ENCODE measurements at places on chromosomes 2 and 18.

DNA sequence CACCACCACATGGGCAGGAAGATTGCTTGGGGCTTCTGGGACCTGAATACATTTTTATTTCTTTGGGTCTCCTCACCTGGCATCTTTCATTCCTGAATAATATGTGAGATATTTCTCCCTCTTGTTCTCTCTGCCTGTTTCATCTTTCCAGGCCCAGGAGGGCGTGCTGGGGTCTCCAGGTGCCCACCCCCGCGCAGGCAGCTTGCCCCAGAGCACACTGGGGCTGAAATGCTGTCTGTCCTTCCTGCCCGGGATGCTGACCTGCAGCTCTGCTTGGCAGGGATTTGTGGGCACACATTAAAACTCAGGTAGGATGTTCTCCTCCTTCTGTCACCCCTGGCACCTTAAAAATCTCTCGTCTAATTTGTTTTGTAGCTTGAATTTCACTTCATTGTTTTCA is 39.7 kb upstream of the TEX51 start:
- peak; percentile 43 for DNase-seq

- DNase-seq: no peak
Observed at GRCh38 chr2:145260081-145260480, 740.2 kb upstream of the ZEB2 start.

DNA sequence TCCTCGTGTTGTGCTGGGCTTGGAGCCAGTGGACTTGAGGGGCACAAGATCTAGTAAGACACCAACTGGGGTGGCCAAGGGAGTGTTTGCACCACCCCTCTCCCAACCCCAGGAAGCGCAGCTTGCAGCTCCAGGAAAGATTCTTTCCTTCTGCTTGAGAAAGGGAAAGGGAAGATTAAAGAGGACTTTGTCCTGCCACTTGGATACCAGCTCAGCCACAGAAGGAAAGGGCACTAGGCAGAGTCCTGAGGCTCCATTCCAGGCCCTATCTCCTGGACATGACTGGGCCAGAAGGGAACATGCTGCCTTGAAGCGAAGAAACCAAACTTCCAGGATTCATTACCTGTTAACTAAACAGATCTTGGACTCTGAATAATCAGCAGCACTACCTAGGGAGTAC is 44.9 kb upstream of the UGP2 start:
- no peak for DNase-seq

DNA sequence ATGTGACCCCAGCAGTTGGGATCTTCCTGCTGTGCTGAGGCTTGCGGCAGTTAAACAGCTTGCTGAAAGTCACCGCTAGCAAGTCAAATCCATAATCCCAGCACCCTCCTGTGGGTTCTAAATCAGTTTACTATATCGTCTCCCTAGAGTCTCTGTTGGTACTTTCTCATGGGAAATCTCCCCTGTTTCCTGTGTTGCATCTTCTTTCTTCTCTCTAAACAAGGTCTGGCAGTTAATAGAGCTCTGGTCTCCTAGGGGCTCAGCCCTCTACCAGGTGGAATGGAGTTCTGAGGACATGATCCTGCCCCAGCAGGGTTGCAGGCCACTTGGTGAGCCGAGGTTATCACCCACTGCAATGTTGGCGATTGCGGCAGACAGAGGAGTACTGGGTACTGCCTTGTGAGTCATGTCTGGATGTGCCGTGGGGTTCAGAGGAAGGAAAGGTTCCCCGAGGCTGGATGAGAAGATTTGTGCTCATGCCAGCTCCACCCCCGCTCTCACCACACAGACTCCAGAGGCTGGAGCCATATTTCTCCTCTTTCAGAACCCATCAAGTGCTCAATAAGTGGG is 59.4 kb upstream of the SIX2 start:
- DNase-seq: no peak

DNA sequence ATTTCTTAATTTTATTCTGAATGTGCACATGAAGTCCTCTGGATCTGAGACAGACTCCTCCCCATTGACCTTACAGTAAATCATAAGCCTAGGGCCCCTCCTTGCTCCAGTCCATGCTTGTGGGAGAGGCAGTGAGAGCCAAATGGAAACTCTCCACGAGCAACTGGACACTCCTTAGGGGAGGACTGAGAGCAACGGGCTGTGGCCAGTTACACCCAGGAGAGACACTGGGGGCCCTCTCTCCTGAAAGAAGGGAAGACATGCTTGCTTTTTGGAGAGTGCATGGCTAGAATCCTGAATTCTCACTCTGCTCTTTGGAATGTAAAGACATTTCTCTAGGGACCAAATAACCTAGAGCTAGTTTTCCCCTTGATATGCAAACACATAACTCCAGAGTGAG is 49.0 kb upstream of the BIN1 start:
- DNase-seq: no peak

DNA sequence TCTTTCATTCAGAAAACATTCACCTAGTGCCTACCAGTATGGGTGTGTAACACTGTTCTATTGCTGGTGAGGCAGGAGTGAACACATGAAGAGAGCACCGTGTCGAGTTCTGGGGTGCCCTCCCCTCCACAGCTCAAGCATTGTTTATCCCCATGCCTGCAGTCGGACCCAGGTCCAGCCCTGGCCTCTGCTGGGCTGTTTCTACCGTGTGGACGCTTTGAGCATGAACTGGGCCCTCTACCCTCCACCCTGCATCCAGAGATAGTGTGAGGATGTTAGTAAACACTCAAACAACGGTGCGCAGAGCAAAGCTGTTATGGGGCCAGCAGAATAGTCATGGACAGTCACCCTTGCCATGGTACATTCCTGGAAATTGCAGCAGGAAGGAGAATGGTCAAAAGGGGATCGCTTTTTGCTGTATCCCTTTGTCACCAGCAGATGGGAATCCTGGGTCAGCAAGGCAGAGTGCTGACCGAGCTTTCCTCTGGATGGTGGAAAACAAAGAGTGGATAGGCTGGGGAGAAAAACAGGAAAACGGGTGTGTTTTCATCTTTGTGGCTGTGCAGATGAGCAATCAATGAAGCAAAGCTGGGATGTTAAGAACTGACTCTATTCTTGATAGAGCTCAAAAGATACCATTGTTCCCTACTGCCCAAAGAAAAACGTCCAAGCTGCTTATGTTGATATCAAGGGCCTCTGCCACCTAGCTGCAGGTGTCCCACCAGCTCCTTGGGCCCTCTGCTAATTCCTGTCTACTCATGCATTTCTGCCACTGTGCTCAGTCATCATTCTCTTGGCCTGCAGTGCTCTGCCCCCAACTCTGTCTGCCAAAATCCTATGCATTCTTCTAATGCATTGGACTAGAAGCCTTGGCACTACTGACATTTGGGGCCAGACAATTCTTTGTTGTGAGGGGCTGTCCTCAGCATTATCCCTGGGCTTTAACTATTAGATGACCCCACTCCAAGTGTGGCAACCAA is 38.7 kb downstream of the REEP1 start:
- no peak for DNase-seq

DNA sequence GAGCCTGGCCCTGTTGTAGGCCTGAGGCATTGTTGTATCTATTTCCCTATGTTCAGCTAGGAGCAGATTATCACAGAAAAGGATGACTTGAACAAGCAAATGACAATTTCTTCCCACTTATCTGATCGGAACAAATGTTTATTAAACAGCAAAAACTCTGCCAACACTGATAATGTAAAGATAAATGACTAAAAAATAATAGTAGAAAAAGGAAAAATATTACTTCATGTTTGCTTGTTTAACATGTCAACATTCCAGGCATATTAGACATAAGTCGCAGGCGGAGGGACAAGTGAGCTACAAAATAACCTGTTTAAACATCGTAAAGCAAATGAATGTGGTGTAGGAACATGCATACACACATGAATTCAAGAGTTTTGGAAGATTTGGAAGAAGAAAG is 257.9 kb downstream of the TMX3 start:
- no peak for DNase-seq

GRCh38 chr2:100909534-100910081 is 89.7 kb downstream of the NPAS2 start:
- no peak for DNase-seq

DNA sequence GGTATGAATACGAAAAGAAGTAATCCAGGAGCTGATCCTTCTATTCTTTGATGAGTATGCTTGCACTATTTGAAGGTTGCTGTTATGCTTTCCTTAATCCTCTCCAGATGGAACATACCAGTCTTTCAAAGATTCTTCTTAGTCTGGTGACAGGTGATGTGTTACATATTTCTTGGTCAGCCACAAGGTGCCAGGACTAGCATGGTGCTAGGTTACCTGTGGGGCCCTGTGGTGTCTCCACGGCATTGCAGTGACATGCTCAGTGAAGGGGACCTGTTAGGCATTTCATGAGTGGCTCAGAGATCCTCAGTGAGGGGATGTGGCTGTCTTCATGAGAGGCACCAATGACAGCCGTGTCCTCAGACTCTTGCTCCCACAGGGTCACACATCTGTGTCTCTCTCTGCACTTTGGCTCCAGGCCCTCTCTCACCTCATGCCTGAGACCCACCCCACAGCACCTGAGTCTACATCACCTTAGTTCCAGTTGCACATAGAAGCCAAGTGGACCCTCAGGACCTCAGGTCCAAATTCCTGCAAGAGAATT is 13.1 kb upstream of the RAB31 start:
- no peak for DNase-seq

DNA sequence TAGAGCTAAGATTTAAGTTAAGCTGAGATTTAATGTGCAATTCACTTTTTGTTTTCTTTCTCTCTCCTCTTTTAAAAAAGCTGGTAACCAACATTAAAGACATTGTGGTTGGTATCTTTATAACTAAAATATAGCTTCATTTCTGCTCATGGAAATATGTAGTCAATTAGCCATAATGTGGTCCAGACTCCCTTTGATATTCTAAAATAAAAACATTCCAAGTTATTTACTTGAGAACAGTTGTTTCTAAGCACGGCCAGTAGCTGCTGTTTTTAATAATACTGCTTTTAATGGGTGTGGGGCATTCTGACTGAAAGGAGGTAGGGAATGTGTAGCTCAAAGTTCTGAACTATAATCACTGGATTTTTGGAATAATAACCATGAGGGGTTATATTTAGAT is 183.3 kb upstream of the FBXO11 start:
- no peak for DNase-seq

GRCh38 chr18:45894818-45895217 is 69.3 kb downstream of the SIGLEC15 start:
- DNase-seq: no peak

- DNase-seq: no peak
Observed at GRCh38 chr2:235829726-235830125, 335.9 kb downstream of the AGAP1 start.

- DNase-seq: no peak
Observed at GRCh38 chr2:64212346-64212745, 68.1 kb upstream of the PELI1 start.

- DNase-seq: no peak
Observed at GRCh38 chr2:217106650-217107014, 246.8 kb upstream of the TNP1 start.

GRCh38 chr2:238169708-238170251 is 11.0 kb downstream of the ERFE start:
- peak; percentile 81 for DNase-seq

DNA sequence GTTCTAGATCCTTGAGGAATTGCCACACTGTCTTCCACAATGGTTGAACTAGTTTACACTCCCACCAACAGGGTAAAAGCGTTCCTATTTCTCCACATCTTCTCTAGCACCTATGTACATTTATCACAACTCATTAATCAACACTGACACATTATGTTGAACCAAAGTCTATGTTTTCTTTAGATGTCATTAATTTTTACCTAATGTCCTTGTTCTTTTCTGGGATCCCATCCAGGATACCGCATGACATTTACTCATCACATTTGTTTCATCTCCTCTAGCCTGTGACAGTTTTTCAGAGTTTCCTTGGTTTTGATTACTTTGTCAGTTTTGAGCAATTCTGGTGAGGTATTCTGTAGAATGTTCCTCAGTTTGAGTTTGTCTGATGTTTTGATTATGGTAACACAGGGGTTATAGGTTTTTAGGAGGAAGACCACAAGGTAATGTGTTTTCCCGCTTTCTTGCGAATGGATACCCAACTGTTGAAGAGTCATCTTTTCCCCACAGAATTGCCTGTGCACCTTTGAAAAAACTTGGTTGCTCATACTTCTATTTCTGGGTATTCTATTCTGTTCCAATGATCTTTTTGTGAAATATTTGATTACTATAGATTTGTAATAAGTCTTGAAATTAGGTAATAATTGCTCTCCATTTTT is 3.0 kb upstream of the UGT1A9 start:
- no peak for DNase-seq

GRCh38 chr18:37559194-37559593 is 6.4 kb downstream of the CELF4 start:
- no peak for DNase-seq

GRCh38 chr2:15687243-15687642 is 95.6 kb downstream of the DDX1 start:
- no peak for DNase-seq

DNA sequence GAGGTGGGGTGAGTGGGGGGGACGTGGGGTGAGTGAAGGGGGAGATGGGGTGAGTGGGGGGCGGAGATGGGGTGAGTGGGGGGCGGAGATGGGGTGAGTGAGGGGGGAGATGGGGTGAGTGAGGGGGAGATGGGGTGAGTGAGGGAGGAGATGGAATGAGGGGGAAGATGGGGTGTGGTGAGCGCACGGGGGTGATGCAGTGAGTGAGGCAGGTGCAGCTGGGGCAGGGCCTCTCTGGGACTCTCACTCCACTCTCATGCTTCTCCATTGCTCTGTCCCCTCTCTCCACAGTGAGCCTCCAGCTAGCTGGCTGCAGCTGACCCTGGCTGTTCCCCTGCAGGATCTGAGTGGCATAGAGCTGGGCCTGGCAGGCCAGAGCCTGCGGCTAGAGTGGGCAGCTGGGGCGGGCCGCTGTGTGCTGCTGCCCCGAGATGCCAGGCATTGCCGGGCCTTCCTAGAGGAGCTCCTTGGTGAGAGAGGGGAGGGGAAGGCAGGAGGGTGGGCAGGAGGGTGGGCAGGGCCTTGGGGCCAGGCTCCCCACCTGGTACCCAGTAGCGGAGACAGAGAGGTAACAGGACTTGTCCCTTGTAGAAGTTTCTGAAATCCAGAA is 13.9 kb upstream of the SLC4A3 start:
- no peak for DNase-seq

- DNase-seq: no peak
Observed at GRCh38 chr2:185695711-185696235, 42.8 kb upstream of the FSIP2 start.
